Stimulated activated naive CD4-positive, alpha-beta T cell treated with Interleukin-2 at 50 U/mL for 16 hours (primary cell): ENCODE measurements at places on chromosomes 13 and 19.
A peak's percentile ranks its signal among the peaks of the same experiment; 100 is the strongest.

DNA sequence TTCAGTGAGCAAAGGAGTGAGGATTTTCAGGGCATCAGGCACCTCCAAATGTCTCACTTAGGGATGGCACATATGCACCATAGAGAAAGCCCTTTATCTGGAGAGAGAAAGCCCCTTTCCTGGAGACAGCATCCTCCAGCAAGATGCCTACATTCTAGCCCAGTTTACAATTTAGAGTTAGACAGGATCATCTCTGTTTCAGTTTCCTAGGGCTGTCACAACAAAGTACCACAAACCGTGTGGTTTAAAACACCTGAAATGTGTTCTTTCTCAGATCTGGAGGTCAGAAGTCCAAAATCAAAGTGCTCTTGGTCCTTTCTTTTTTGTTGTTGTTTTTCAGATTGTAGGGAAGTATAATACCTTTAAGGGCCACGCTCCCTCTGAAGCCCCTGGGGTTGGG lies 61.8 kb downstream of the MBNL2 start:
- no peak for DNase-seq

GRCh38 chr13:114152831-114153371 lies 20.5 kb upstream of the RASA3 start:
- no peak for DNase-seq

GRCh38 chr13:42064259-42064658 lies 15.8 kb downstream of the DGKH start:
- no peak for DNase-seq

DNA sequence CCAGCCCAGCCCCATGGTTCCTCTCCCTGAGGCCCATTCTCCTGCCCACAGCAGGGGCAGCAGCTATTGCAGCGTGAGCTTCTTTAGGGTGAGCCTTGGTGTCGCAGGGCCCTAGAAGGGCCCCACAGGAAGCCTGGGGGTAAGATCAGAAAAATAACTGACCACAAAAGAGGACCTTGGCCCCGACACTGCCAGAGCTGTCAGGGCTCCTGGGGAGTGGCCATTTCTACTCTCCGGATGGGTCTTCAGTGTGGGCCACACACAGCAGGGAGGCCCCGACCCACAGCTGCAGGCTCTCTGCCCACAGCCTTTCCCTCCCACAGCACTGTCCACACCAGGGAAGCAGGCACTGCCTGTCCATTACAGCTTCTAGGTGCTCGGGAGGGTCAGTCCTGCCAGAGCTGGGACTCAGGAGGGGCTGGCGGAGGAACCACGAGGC lies 3.5 kb upstream of the SIGLEC8 start:
- no peak for DNase-seq

DNA sequence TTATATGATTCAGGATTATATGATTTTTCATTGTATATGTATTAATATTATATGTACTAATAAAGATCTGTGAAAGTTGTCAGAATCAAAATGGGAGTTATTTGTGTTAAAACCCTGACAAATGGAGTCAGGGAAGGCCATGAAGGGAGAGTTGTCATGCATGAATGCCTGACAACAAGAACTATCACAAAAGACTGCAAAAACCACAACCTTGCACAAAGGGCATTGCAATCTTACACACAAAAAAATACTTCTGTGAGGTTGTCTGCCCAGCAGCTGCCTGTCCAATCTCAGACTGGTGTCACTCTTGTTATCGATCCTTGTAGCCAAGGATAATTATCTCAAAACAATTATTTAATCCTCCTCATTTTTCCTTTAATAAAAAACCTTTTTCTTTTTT lies 21.2 kb upstream of the RBM26 start:
- DNase-seq = no peak

GRCh38 chr19:45058622-45059159 lies 17.6 kb downstream of the ZNF296 start:
- DNase-seq = no peak

- peak; percentile 34 for DNase-seq
Measured at GRCh38 chr19:2034729-2035589, 16.1 kb downstream of the MKNK2 start.

GRCh38 chr19:22623841-22624221 lies 10.3 kb upstream of the ZNF492 start:
- no peak for DNase-seq

- DNase-seq = no peak
Measured at GRCh38 chr13:43861863-43862262, 17.7 kb downstream of the CCDC122 start.

GRCh38 chr13:28492569-28493367 lies 2.2 kb downstream of the FLT1 start:
- no peak for DNase-seq

- no peak for DNase-seq
Measured at GRCh38 chr13:77986713-77987112, 68.1 kb upstream of the EDNRB start.

DNA sequence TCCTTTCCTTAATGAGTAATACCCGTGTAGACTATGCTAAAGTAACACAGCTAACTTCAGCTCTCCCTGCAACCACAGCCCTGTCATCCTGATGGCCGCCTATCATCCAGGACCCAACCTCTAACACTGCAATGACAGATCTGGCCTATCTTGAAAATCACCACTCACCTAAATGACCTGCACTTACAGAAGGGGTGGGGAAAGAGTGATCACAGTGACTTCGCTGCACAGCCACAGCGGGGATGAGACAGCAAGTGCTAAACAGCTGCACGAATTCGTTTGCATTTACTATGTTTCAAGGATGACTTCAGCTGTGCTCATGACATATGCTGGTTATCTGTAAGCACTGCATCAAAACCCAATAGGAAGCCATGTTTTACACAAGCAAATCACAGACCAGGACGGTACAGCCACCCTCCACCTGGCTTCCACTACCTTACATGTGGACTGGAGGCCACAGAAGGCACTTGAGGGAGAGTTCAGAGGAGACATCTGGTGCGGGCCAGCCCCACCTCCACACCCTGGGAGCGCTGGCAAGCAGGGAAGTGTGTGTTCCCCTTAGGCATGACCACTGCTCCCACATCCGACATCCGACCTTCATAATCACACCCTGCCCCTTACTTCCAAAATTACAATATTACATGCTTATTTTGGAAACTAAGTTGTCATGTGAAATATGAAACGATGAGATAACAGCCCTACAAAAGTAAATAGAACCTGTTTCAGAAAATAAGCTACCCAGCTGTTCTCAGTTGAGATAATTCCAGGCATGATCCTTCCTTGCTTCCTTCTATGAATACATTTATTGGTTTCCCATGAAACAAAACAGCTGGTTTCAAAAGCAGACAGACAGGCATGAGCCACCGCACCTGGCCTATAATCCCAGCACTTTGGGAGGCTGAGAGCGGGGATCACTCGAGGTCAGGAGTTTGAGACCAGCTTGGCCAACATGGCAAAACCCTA lies 95.7 kb downstream of the STK24 start:
- DNase-seq = peak; percentile 50

- DNase-seq = no peak
Measured at GRCh38 chr13:73136776-73137175, 78.0 kb downstream of the KLF5 start.

DNA sequence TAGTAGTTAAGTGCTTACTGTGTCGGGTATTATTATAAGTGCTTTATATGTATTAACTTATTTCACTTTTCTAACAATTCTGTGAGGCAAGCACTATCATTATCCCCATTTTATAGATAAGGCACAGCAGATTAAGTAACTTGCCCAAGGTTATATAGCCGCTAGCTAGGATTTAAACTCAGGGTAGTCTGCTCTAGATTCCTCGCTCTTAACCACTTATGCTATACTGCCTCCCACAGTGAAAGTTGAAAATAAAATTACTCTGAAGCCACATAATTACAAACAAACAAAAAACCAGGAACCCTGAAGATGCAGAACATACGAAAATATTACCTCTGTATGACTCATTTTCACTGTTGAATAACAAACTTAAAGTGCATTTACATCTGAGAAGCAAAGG lies 3.9 kb downstream of the TEX30 start:
- no peak for DNase-seq

GRCh38 chr19:1094655-1094977 lies 559 bp downstream of the POLR2E start:
- DNase-seq = no peak

GRCh38 chr13:82088781-82089180 lies 1747.9 kb upstream of the SPRY2 start:
- no peak for DNase-seq

DNA sequence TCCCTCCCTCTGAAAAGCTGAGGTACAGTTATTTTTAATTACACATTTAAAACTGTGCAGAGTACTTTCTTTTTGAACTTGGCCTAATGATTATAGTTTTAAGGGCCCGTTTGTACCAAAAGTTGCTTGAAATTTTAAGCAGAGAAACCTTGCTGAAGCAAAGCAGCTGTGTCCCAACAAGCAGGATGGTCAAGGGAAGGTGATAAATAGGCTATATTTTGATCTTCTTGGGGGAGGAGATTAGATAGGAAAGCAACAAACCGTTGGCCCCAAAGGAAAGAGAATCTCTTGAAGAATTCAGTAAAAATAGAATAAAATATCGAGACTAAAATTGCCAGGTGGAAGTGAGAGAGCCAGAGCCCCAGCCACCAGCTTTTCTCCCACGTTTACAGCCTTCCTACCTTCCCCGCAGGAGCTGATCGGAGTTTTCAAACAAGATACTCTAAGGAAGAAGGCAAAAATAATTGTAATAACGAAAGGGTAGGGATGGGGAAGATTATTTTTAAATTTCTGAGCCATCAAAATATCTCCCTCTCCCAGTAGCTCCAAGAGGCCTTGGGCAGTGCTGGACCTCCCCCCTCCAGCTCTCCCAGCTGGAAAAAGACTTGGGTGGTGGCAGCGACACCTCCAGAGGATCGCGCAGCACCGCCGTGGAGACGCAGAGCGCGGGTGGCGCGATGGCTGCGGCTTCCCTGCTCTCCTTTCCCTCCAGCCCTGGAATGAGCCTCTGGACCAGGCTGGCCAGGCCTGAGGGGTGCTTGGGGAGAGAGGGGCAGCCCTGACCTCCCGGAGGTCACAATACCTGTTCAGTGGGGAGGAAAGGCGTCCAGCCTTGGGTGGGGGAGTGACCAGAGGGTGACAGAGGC lies 5.8 kb downstream of the ZIC2 start:
- DNase-seq = no peak

- no peak for DNase-seq
Measured at GRCh38 chr13:24217601-24218281, 57.2 kb downstream of the SPATA13 start.

- DNase-seq = no peak
Measured at GRCh38 chr13:74869846-74870245, 612.1 kb downstream of the TBC1D4 start.

DNA sequence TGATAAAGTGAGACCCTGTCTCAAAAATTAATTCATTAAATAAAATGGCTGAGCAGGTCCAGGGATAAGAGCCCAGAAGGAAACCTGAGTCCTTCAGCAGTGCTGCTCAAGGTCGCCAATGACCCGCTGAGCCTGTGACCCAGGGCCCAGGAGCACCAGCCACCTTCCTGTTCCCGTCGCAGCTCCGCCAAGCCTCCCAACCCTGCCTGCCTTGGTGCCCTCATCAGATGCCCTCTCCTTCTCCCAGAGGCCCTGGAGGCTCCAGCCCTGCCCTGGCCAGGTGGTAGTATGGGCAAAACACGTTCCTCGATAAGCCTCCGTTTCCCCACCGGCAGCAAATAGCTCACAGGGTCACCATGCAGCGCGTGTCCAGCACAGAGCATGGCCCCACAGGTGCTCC lies 2.6 kb downstream of the REXO1 start:
- no peak for DNase-seq

- DNase-seq = no peak
Measured at GRCh38 chr19:11191273-11191755, 6.0 kb downstream of the KANK2 start.

- no peak for DNase-seq
Measured at GRCh38 chr13:45142440-45143345, 22.4 kb downstream of the GTF2F2 start.

GRCh38 chr19:49817964-49818648 lies at the start of gene MED25:
Gene MED25, plus strand, starts transcription at chr19:49818289. Its CDS starts 53 bp downstream, at chr19:49818342.
- peak; percentile 87 for DNase-seq

GRCh38 chr13:46593398-46593797 lies 40.4 kb downstream of the LRCH1 start:
- DNase-seq = peak; percentile 29

DNA sequence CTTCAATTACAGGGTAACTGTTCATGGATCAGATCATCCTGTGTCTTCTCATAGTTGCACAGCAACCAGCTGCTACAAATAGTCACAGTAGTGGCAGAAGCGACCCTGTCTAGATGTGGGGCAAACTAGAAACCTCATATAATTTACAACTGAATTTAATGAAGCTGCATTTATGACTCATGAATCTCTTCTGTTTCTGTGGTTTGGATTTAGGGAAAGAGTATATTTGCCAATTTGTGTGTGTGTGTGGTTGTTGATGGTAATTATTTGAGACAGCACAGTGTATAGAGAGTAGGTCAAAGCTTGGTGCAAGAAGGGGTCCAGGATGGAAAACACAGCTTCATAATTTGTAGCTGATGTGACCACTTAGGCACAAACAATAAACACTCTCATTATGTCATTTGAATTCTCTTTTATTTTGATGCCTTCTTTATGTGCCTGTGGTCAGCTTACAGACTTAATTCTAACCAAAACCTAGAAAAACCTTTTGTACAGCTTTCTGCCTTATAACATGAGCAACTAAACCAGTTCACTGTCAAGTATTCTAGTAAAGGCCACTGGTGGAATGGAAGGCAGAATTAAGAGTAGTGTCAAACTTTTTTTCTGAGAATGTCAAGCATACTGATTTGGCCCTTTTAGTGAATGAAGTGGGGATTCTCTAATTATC lies 218.1 kb downstream of the TBC1D4 start:
- no peak for DNase-seq

- DNase-seq = no peak
Measured at GRCh38 chr19:35514282-35514809, 897 bp upstream of the DMKN start.

DNA sequence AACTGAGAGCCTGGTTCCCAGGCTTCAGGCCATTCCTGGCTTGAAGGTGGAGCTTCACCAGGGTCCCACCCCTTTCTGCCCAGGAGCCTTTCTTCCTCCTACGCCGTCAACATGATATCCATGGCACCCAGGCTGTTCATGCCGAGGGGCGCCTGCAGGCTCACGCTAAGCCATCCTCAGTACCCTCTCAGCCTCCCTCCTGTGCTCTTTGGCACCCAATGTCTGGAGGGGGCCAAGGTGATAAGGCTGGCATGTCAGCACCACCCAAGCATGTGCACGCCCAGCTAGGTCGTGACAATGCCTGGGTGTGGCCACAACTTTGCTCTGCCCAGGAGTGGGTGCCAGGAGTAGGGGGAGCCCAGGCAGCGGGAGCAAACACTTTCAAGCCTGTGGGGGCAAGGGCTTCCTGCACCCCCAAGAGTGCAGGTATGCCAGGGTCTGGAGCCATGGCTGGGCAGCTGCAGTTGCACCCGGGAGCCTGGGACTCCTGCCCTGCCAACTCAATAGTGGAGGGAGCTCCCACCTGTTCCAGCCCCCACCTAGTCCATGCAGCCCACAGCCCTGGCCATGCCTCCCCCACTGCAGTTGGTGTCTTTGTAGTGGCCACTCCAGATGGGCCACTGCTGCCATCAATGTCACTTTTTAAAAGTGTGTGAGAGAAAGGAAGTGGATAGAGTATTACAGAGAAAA lies 219.9 kb downstream of the MAB21L1 start:
- no peak for DNase-seq

- no peak for DNase-seq
Measured at GRCh38 chr19:13613447-13613846, 107.2 kb upstream of the CACNA1A start.

GRCh38 chr13:101755228-101755887 lies 302.9 kb downstream of the ITGBL1 start:
- no peak for DNase-seq
